ENCODE measurements at places on chromosomes 6 and 20. TPM values are rescaled to one million over a fixed set of nuclear protein-coding genes. Genes with fewer than 3 reads are reported as not detected.

DNA sequence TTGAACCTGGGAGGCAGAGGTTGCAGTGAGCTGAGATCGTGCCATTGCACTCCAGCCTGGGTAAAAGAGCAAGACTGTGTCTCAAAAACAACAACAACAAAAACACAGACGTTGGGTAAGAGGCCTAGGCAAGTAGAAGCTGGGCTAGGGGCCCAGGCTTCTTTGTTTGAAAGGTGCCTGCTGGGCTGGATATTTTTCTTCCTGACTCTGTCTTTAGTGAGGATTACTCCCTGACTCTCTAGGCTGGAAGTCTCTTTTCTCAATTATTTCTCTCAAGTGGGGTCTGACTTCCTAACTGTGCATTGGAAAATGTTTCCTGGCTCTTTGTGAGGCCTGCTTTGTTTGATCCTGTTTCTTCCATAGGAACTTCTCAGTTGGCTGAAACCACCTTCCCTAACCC, 76.5 kb upstream of the DTNBP1 start:
- DNase-seq, result no peak

DNA sequence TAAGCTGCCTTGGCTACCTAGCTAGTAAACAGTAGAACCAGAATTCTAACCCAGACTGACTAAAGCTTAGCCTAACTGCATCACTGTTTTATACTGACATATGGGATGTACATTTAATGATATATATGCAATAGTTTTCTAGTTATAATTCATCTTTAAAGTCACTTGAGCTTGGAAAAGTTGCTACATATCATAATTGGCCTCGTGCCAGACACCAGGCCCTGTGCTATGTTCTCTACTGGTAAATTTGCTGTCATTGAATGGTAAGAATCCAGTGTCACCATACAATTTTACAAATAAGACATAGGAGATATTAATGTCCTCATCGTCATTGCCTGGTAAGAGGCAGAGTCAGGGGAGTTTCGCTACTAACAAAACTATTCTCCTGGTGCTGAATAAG, 396.8 kb downstream of the CDKAL1 start:
- DNase-seq, result no peak

GRCh38 chr6:40998661-40999060, 40.4 kb downstream of the UNC5CL start:
- no peak for DNase-seq

DNA sequence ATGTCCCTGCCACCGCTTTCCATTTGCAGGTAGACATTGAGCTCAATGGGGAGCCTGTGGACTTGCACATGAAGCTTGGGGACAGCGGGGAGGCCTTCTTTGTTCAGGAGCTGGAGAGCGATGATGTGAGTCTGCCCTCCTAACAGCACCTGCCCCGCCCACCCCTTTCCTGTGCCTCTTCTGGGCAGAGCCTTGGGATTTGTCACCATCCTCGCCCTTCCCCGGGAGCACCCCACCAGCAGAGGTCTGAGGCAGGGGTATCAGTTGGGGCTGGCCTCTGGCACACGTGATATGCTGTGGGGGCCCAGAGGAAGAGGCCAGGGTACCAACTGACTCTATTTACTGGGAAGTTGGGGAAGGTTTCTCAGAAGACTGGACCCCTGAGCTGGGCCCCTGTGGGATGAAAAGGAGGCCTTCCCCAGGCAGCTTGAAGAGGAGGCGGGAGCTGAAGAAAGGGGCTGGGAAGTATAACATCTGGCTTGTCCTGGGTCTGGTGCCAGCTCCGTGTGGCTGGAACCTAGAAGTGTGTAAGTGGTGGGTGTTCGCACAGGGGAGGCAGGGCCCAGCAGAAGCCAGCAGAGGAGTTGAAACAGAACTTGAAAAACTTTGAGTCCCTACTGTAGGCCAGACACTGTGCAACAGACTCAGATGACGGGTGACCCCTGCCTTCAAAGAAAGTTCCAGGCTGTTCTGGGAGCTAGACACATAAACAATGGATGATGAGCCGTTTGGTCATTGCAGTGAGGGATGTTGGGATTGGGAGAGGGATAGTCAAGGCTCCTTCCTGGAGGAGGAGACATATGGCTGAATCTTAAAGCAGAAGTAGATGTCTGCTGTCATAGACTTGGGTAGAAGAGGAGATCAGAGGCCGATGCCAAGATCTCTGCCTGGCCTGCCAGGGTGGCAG, 7.2 kb downstream of the LPIN3 start:
- DNase-seq, result no peak

- peak; percentile 13 for DNase-seq
These were observed at the start of gene ATP9A for GRCh38 chr20:51767867-51768758. ATP9A (minus strand) TSS chr20:51768390; CDS start chr20:51768369, 21 bp downstream.

The RAET1E gene
- not detected for total RNA-seq

DNA sequence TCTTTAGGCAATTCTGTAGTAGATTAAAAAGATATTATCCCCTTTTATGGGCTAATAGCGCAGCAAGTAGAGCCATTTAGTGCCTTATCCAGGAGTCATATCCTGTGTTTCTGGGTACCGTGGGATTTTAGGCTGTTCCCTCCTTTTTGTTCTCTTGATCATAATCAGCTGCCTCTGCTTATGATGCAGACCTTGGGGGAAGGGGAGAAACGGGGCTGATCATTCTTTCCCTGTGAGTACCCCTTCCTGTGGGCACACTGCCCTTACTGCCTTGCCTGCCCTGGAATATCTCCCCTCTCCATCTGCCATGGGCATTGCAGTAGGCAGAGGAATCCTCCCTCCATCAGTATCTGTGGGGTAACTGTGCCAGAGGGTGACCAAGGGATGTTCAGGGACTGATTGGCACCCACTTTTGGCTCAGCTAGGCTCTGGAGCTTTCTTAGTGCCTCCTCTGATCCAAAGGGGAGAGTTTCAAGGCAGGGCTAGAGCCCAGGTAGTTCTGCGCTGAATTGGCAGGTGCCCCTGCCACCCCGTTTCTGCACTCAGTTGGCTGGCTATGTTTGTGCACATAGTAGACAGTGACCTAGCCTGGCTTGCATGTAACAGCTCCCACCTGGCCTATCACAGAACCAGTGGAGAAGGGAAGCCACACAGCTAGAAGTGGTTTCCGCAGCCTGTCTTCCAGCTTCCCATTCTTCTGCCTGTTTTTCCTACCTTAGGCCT, 103.3 kb downstream of the FIG4 start:
- no peak for DNase-seq

The SEMG1 gene
- not detected for total RNA-seq

The SIGLEC1 gene
- not detected for total RNA-seq

DNA sequence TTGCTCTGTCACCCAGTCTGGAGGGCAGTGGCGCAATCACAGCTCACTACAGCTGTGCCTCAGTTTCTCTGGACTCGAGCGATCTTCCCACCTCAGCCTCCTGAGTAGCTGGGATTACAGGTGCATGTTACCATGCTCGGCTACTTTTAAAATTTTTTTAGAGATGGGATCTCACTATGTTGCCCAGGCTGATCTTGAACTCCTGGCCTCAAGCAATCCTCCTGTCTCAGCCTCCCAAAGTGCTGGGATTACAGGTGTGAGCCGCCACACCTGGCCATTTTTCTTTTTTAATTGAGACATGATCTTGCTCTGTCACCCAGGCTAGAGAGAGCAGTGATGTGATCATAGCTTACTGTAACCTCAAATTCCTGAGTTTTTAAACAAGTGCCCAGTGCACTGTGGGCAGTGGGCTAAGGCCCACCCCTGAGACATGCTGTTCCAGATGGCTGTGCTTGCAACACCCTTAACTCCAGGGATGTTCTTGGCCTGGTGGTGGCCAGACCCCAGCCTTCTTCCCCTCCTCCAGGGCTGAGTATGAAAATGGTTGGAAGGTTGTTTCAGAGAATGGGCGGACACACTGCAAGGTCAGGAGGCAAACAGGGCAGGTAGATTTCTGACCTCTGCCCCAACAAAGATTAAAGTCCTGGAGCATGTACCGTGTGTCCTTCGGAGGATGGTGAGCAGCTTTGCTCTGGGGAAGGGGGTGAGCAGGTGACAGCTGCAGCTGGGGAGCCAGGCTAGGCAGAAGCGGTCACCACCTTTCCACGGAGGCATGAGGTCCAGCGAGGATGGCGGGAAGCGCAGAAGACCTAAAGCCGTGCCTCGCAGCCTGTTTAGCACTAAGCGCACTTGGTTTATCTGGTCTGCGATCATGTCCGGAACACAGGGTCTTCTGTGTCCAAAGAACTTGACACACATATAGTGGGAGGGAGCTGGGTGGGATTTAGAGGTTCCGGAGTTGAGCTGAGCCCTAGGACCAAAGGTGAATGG, 1.4 kb upstream of the FAM83C start:
- DNase-seq, result no peak

DNA sequence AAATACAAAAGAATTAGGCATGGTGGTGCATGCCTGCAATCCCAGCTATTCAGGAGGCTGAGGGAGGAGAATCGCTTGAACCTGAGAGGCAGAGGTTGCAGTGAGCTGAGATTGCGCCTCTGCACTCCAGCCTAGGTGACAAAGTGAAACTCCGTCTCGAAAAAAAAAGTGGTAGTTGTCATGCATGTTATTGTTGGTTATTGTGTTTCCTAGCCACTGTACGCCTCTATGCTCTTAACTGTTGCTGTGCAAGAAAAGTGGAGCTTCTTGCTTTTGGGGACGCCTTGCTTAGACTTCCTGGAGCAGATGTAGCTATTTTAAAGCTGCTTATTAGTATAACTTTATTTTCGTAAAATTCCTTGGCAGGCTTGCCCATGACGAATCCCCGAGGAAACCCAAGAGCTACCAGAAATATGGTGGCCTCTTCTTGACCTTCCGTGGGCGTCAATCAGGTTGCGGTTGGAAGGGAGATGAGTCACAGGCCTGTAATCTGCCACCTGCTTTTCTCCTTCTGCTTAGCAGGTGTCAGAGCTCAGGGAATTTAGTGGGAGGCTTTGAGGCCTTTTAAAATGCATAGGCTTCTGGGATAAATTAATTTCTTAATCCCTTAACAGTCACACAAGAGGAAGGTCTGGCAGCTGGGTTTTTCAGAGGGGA, 17.3 kb downstream of the GABRR2 start:
- DNase-seq, result no peak

- no peak for DNase-seq
These were observed 73.3 kb downstream of the MRPL14 start for GRCh38 chr6:44053760-44054556.

The OARD1 gene
- 32.9 TPM for total RNA-seq

- peak; percentile 28 for DNase-seq
These were observed 36.9 kb upstream of the TRAF3IP2 start for GRCh38 chr6:111642463-111643158.

The SLC26A8 gene
- 0.33 TPM for total RNA-seq

DNA sequence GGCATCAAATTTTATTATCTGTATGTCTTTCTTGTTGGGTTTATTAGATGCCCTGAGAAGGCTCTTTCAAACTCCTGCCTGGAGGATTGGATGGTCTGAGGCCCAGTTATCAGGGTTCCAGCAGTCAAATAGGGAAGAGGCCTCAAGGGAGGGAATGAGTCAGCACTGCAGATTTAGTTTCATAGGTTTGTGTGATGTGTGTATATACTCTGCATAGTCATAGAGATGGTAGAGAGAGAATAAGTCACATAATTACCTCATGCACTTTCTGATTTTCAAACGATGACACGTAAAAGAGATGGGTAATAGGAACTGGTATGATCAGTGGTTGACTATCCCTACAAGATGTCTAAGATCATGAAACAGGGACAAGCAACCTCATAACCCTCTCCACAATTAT, 82.1 kb downstream of the ADAT2 start:
- DNase-seq, result no peak

GRCh38 chr6:136069119-136069518, 181.0 kb downstream of the MTFR2 start:
- no peak for DNase-seq

DNA sequence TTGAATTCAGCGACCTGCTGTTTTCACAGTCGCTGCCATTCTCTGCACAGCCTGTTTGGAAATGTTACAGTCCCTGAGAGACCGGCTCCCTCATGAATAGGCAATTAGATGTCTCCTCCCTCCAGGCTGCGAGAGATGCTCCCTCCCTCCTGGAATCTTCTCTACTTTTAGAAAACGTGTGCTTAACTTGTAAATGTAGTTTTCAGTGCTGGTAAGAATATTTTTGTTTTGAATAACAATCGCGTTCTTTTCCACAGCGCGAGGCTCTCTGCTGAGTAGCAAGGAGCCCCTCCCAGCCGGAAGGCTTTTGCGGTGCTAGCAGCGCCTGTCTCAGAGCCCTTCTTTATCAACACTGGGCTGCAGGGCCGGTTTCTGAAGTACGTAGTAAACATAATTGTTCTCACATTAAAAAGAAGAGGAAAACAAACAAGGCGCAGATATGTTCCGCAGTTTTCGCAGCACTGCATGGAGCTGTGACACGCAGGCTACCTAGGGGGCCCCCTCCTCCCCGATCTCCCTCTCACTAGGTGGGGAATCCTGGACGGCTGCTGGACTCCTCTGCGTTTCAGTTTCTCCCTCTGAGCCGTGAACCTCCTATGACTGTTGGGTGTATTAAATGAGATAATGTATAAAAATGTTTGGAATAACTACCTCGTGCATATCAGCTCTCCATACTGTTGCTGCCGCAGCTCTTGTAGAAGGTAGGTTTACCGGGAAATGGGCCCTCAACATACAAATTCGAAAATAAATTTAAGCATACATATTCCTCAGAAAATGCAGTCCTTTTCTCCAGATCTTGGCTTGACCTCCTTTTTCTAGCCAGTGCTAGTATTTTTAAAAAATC, 79.0 kb upstream of the SPACA1 start:
- peak; percentile 16 for DNase-seq

DNA sequence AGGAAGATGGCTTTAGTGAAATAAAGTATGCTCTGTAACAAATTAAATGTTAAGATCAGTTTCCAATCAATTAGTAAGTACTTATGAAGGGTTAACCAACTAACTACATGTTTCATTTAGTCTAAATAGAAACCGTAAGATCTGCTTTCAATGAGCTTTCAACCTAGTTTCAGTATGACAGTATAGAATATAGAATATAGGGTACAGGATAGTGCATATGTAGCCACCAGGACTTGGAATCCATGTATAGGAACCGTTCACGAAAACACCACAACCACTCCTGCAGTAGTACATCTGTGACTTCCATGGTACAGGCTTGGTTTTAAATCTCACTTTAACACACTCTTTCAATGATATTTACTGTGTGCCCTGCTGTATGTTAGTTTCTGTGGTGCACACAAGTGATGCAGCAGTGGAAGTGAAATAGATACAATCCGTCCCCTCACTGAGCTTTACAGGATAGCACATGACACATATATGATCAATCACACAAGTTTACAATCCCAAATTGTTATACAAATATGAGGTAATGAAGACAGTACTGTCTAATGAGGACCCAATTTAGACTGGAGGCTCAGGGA, 479.7 kb upstream of the MARCKS start:
- DNase-seq, result no peak

The C20orf96 gene
- total RNA-seq, result 40.8 TPM
